ENCODE measurements at places on chromosomes 7 and 10. TPM values are rescaled to one million over a fixed set of nuclear protein-coding genes. Genes with fewer than 3 reads are reported as not detected.

Gene CRYGN
- total RNA-seq = 0.74 TPM

Gene PLPP4
- 0.18 TPM for total RNA-seq

Gene CUZD1
- 2.9 TPM for total RNA-seq

Gene SLC26A3
- 0.36 TPM for total RNA-seq

Gene CPA2
- 0.87 TPM for total RNA-seq

Gene GPER1
- total RNA-seq = 2.9 TPM

DNA sequence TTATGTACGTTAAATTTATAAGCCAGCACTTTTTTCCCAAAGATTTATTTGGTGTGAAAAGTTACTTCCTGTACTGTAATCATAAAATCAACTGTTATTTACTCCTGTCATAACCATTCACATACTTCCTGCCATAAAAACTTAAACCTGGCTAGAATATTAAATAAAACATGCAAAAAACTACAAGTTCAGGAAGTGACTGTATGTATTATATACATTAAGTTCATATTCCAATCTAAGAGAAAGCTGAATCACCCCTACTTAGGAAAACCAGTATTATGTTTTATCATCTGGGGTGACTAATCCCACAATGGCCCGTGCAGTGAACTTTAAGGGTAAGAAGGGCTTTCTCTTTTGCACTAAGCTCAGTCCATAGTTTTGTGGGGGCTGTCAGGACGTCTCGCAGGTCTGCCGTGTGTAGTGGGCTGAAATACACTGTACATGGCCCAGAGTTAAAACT lies 183.7 kb upstream of the KLF14 start:
- DNase-seq = no peak
- H3K4me1 ChIP-seq = peaks cover 94% of the 10 kb centered on the region
- H3K36me3 ChIP-seq = peaks cover under 1% of the 10 kb centered on the region
- H3K4me3 ChIP-seq = no peak overlapping the region

DNA sequence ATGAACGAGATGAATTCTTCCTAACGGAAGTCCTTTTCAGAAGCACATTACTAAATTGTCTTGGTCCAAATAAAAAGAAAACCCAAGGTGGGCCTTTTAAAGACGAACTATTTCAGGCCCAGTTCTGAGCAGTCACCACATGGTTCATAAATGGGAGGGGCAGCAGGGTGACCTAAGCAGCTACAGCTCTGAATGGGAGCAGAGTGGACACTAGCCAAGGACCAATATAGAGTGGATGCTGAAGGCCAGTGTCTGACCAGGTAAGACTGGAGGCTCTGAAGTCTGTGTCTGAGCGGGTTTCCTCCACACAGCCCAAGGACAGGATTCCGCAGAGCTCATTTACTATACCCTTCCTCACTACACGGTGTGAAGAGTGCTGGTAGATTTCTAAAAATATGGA lies 159.1 kb downstream of the TMEM26 start:
- no peak overlapping the region for H3K4me3 ChIP-seq
- no peak overlapping the region for H3K27ac ChIP-seq
- H3K27me3 ChIP-seq = no peaks in the 10 kb centered on the region

GRCh38 chr10:68125772-68126171 lies 16.5 kb downstream of the MYPN start:
- no peaks in the 10 kb centered on the region for H3K27me3 ChIP-seq
- H3K4me1 ChIP-seq = peaks cover 45% of the 10 kb centered on the region
- H3K27ac ChIP-seq = peak overlapping the region; percentile 66
- no peak for DNase-seq
